SK-MEL-5 (cell line): ENCODE measurements at places on chromosomes 12 and 14.
A peak's percentile ranks its signal among the peaks of the same experiment; 100 is the strongest.

- DNase-seq = no peak
Observed at GRCh38 chr12:132723015-132723763, 12.5 kb downstream of the PGAM5 start.

- no peak for DNase-seq
Observed at GRCh38 chr12:46126050-46126727, 135.8 kb upstream of the SCAF11 start.

DNA sequence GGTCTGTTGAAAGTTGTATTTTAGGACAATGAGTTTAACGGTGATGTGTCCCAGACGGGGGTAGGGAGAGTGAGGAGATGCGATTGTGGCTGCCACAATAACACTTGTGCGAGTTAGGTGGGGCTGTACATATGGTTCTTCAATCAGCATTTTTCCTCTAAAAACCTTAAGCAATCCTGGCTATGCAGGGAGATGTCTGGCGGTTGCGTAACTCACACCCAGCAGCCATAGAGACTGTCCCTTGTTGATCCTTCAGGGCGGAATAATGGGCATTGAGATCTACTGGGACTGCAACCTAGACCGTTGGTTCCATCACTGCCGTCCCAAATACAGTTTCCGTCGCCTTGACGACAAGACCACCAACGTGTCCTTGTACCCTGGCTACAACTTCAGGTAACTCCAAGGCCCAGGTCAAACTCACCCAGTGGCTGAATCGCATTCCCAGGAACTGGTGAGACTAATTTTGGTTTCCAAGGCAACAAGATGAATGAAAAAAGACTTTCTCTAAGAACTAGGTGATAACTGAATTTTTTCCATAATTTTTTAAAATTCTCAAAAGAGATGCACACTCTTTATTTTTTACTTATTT is 34.6 kb downstream of the P2RX7 start:
- no peak for DNase-seq

- peak; percentile 54 for DNase-seq
Observed at GRCh38 chr12:48903363-48903981, 21.8 kb downstream of the FKBP11 start.

GRCh38 chr12:23210573-23210972 is 585.6 kb downstream of the ETNK1 start:
- DNase-seq = no peak

DNA sequence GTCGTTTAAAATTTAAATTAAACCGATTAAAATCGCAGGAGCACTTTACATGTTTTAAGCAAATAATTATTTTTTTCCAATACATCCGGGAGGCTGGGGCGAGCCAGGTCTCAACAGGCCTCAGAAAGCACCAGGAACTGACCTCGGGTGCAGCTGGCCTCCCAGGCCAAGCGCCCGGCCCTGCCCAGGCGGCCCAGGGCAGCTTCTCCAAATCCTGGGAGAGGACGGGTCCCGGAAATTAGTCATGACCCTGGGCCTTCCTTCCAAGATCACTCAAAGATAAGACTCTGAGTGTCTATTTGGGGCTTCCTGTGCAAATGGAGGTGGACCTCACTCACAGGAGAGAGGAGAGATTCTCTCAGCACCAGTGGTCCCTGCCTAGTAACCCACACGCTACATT is 177.1 kb downstream of the BCL11B start:
- DNase-seq = no peak

- DNase-seq = no peak
Observed at GRCh38 chr12:41055875-41056577, 132.1 kb upstream of the PDZRN4 start.

- DNase-seq = no peak
Observed at GRCh38 chr14:50222055-50222613, 9.2 kb downstream of the SOS2 start.

GRCh38 chr14:48967419-48967818 is 618.8 kb downstream of the RPS29 start:
- no peak for DNase-seq

GRCh38 chr14:102840771-102841528 is 63.7 kb downstream of the TRAF3 start:
- DNase-seq = peak; percentile 94

DNA sequence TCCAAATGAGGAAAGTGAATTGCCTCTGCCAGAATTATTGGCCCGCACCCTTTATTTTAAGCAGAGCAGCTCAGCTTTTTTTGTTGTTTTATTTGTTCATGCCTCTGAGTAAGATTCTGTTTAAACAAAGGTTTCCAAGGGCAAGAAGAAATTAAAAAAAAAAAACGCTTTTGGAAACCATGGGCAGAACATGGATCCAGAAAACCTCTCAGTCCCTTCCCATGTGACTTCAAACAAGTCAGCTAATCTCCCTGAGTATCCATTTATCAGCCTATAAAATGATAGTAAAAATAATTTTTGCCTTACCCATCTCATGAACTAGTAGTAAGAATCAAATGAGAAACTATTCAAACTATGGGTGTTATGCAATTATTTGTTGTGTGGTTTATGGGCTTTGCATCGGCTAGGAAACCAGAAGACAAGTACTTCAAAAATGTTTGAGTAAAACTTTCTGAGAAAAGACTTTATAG is 27.6 kb downstream of the KITLG start:
- no peak for DNase-seq

DNA sequence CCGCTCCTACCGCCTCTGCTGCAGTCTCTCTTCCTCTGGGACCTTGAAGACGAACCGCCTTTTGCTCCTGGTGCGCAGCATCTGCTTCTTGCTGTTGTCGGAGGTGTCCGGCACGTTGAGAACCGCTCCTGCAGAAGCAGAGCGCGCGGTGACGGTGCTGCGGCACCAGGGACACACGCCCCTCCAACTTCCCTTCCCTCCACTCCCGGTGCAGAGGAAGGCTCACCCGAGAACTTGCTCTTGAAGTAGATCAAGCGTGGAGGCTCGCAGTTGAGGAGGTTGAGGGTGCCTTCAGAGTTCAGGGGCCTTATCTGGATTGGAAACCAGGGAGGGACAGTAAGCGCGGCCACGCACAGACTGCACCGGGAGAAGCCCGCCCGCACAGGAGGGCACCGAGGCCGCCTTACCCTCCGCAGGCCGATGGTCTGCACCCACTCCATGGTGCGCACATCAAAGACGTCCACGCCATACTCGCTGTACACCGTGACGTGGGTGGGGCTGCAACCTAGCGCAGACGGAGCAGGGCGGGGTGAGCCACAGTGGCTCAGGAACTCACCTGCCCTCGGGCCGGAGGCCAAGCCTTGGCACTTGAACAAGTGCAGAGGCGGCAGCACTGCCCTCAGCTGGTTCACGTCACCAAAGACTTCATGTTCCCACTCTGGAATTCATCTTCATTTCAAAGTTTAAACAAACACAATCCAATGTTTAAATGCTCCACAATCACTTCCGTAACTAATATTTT is 17.5 kb downstream of the AMN start:
- DNase-seq = no peak

GRCh38 chr12:110109037-110109836 is 14.9 kb upstream of the IFT81 start:
- peak; percentile 92 for DNase-seq

DNA sequence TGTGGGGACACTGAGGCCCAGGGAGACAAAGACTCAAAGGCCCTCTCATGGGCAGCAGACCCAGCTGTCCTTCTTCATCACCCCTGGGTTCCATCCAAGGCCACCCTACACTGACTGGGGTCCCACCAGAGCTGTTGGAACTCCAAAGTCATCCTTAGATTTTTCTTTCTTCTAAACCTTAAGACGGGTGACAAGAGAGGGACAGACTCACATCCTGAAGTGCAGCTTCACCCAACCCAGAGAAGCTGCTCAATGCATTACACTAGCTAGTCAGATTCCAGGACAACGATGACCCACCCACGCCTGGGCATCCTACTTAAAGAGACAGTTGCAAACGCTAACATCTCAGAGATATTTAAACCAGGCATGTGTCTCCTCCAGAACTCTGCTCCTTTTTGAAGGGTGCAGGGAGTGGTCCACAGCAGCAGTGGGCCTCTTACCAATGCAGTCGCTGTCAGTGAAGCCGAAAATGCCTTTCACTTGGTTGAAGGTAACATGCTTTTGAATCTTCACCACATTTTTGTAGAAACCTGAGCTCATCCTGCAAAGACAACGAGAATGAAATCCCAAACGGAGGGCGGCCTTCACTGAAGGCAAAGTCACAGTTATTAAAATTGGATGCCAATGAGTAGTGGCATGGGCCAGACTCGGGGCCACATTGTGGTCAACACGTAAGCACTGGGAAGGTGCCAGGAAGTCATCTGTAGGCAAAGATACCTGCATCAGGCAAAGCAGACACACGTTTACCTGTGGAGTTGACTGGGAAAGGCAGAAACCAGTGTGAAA is 23.4 kb downstream of the SLC25A47 start:
- no peak for DNase-seq

DNA sequence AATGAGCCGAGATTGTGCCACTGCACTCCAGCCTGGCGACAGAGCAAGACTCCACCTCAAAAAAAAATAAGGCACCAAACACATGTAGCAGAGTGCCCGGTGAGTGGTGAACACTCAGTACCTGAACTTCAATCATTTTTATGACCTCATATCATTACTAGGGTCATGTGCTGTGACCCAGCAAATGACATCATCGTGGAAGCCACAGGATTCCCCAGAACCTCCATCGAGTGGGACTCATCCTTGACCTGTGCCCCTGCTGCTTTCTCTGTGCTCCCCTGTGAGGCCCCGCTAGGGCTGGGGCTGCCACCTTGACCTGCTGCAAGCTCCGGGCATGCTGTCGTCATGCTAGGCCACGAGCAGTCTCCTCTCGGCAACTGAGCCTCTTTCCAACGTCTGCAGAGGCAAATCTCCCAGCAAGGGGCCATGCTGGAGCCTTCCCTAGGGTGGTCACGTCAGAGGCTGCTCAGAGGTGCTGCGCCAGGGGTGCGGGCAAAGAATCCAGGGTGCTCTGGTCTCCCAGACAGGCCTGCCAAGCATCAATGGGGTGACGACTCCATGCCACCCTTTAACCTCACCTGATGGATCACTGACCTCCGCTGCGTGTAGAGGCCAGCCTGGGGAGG is 18.5 kb downstream of the GLTP start:
- no peak for DNase-seq

- DNase-seq = no peak
Observed at GRCh38 chr12:4379405-4379804, at the start of gene FGF23. FGF23 (minus strand) TSS chr12:4379712; CDS start chr12:4379582, 130 bp downstream.

DNA sequence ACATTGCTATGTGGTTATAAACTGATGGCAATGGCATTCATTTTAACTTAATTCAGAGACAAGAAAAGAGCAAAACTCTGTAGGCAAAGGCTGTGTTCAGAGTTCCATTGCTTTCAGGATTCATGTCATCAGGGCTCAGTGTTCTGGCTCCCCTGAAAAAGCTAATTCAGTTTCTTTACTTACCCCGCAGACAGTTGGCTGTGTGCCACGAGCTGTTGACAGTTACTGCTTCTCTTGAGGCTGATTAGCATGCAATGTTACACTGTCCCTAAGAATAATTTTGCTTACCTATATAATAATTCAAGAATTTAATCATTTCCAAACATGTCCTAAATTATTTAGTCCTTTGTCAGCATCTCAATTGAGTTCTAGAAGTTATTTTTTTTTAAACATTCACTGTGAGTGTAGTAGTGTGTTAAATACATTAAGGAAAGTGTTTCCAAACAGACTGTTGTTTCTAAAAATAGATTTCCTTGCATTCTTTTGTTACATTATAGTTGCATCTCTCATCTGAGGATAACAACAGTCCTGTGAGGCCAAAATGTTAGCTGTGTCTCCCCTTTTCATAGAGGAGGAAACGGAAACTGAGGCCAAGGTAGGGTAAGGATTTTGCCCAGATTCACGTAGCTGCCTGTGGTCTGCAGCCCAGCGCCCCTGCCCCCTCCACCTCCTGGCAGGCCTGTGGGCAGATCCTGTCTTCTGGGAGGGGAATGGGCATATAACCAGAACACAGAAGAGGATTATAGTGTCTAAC is 98.6 kb downstream of the PELI2 start:
- peak; percentile 14 for DNase-seq

DNA sequence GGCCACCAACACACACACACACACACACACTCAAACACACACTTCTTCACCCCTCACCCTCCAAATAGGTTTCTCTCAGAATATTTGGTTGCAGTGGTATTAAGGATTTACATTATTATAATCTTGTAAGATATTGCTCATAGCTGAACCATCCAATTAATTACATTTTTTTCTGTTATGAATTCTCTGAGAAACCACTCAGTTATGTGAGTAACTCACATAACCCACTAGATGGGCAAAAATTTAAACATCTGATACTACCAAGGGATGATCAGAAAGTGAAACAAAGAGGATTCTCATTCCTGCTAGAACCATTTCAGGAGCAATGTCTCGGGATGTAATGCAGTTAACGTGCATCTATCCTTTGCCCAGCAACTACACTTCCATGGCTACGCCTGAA is 31.6 kb downstream of the TMTC1 start:
- no peak for DNase-seq

- no peak for DNase-seq
Observed at GRCh38 chr12:121711361-121712189, 977 bp upstream of the TMEM120B start.

GRCh38 chr14:68959035-68959434 is 20.1 kb downstream of the ACTN1 start:
- no peak for DNase-seq

GRCh38 chr14:67373347-67373746 is 13.2 kb downstream of the EIF2S1 start:
- DNase-seq = no peak

DNA sequence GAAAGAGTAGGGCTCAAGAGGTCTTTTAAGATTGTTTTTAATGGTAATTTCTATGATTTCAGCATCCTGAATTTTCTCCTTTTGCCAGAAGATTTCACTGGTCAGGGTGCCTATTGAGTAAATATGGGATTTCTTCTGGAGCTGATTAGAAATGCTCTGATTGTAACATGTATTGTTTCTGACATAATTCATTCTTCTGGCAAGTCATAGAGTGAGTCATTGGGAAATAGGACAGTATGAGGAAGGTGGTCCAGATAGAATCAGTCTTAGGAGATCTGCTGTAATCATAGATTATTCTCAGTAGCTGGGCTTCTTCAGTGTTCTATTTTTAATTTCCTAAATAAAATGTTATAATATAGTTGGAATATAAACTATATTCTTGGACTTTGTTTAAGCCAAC is 182.0 kb upstream of the NAV3 start:
- no peak for DNase-seq

DNA sequence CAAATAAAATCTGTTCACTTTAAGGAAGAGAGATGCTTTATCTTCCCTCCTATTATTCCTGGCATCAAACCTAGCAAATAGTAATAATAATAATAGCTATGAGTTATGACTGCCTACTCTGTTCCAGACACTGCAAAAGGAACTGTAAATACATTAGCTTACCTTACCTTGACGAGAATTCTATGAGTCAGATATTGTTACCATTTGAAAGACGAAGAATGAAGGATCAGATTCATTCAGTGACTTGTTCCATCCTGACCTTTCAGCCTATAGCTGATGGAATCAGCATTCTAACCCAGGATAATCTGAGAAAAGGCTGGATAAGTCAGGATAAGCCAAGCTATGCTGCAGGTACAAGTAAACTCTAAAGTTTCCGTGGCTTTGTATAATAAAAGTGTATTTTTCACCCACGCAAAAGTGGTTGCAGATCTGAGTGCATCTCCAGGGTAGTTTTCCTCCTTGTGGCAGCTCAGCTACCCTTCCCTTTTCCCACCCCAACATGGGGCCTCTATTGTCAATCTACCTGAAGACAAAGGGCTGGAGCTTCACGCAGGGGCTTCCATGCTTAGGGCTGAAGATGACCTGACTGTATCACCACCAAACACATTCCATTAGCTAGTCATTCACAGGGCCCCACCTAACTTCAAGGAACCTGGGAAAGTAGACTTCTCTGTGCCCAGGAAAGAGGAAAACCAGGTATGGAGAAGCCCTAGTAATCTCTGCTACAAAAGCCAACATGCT is 57.2 kb upstream of the CCND2 start:
- DNase-seq = no peak

- DNase-seq = no peak
Observed at GRCh38 chr14:92964124-92965109, 41.5 kb downstream of the CHGA start.
